ENCODE measurements at places on chromosomes 4 and X.

DNA sequence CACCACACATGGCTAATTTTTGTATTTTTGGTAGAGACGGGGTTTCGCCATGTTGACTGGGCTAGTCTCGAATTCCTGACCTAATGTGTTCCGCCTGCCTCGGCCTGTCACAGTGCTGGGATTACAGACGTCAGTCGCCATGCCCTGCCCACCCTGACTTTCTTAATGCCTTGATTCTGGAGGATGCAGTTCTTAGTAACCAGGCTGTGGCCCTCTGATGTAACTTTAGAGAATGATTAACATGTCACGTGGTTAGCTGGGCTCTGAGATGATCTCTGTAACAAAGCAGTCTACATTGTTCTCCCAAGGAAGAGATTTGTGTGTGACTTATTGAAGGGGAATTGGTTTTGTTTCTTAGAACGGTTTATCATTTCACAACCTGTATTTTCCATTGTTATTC lies 30.6 kb downstream of the ANK2 start:
- no peak for DNase-seq

GRCh38 chrX:134459683-134460004 lies 321 bp upstream of the HPRT1 start:
- DNase-seq, result no peak

- DNase-seq, result no peak
Observed at GRCh38 chr4:110926841-110927400, 304.0 kb upstream of the PITX2 start.

- no peak for DNase-seq
Observed at GRCh38 chr4:62512271-62512670, 1312.1 kb downstream of the ADGRL3 start.

DNA sequence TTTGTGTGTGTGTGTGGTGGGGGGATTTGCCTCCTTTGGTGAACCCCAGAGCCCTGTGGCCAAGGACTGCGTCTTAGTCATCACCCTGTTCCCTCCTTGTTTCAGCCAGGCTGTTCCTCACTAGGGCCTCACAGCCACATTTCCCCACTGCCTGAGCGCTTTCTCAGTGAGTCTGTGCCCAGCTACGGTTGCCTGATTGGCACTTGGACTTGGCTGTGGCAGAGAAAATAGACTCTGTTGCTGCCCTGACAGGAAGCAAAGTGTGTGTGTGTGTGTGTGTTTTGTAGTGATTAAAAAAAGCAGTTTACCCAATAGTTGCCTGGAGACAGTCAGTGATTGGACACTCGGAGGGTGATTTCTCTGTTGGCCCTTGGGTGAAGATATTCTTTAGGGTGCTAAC lies 113.0 kb downstream of the UCHL1 start:
- DNase-seq, result no peak
